ENCODE measurements at places on chromosomes 1 and 21.

DNA sequence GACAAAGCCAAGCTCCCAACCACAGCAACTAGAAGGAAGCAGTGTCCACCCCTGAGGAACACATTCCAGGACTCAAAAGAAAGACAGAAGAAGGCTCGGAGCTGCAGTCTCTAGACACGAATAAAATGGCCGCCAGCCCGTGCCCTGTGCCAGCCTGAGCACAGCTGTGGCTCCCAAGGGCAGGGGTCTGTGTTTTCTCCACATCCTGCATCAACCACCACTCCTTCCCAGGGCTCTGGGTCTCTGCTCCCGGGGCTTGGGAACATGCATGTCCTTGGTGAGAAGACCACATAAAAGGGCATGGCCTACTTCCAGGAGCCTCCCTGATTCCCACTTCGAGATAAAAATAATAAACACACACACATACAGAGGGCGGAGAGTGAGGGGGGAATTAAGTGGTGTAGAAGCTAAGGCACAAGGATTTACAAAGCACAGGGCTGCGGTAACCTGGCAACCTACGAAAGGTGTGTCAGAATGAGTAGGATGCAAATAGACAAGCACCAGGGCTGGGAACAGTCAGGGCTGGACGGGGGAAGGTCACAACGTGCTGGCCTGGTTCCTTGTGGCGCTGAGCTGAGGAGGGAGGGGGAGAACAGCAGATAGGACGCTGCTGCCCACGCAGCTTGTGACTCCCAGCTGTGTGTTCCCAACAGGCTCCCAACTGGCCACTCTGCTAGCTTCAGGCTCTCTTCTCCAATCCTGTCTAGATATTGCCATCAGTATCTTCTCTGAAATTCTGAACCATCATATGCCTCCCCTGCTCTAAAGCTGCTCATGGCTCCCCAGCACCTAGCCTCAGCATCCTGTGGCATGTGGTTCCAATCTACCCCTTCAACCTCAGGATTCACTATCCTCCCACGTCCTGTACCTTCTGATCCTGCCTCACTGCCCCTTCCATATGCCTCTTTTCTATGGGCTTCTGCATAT is 72.5 kb downstream of the CD34 start:
- no peak for DNase-seq

DNA sequence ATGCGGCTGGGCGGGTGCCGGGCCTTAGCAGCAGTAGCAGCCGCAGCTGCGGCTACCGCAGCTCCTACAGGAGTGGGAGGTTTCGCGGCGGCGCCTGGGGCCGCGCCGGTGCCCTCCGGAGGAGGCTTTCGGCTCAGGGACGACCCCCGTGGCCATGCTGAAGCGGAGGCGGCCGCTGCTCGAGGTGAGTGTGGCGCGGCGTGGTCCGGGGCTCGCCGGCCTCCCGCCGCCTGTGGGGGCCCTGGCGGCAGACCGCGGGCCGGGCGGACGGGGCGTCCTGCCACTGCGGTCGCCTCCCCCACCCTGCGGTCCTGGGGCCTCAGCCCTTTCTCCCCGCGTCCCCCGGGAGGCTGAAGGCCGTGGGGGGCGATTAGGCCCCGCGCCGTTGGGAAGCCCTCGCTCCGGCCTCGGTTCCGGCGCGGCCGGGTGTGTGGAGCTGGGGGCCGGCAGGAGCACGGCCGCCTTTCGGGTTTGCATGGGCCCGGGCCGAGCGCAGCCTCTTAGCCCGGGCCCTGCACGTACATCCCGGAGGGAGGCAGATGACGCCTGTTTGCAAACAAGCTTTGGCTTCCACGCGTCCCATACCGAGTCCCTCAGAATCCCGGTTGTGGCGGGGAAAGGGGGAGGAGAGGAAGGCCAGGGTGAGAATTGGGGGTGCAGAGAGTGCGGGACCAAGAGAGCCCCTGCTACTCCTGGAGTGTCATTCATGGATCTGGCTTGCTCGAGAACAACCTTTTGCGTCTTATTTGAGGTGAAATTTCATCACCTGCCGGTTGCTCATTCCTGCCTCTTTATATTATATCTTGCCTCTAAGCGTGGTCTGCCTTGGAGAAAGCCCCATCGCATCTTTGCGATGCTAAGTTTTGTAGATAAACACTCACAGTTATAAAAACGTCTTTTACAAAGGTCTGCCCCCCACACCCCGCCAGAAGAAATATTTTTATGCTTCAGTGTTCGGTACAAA is 613 bp downstream of the ZFYVE9 start:
- DNase-seq: no peak

DNA sequence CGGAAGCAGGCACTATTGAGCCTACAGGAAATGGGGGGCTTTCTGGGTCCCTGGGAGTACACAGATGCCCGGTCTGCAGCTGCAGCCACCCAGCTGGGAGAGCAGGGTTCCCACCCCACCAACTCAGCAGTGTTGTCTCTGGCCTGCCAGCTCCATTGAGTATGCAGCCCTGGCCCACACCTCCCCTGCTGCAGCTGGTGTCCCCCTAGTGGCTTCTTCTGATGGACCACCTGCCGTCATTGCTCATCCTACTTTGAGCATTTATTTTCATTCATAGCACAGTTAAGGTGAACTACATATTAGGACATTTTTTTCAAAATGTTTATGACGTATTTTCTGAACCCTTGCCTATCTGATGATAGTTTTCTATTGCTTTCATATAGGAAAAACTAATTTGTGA is 189.8 kb upstream of the LYPLAL1 start:
- DNase-seq: no peak

DNA sequence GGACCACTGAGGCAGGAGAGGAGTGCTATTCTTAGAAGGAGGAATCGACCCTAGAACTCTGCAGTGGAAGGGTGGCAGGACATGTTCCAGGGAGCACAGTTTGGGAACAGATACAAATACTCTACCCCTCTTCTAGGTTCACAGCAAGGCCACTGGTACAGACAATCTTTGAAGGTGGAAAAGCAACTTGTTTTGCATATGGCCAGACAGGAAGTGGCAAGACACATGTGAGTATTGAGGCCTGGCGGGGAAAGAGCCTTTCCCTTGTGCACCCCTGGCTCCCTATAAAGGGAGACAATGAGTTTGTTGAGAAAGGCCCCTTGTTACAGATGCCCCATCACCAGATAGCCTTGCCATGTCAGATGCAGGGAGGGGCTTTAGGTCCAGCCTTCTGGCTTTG is 17.8 kb downstream of the KIF2C start:
- DNase-seq: no peak

GRCh38 chr1:75787524-75787923 is 1.5 kb downstream of the RABGGTB start:
- no peak for DNase-seq

- DNase-seq: no peak
These were observed 71.9 kb downstream of the PLA2G4A start for GRCh38 chr1:186900539-186901237.

GRCh38 chr1:36919491-36920145 is 114.7 kb downstream of the GRIK3 start:
- no peak for DNase-seq

DNA sequence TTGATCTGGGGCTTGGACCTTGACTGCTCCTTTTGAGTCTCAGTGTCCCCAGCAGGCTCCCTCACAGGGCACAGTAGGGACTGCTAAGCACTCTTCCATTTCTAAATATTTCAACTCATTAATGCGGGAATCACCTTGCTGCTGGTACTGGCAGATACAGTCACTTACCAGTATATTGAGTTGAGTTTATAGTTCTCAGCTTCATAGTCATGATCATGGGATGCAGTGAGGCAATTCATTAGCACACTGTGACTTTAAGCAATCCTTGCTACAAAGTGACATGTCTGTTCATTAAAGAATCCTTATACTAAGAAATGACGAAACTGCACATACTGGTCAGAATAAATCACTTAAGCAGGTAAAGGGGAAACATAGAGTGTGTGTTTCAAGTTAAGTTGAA is 240.8 kb downstream of the SPATA17 start:
- no peak for DNase-seq

DNA sequence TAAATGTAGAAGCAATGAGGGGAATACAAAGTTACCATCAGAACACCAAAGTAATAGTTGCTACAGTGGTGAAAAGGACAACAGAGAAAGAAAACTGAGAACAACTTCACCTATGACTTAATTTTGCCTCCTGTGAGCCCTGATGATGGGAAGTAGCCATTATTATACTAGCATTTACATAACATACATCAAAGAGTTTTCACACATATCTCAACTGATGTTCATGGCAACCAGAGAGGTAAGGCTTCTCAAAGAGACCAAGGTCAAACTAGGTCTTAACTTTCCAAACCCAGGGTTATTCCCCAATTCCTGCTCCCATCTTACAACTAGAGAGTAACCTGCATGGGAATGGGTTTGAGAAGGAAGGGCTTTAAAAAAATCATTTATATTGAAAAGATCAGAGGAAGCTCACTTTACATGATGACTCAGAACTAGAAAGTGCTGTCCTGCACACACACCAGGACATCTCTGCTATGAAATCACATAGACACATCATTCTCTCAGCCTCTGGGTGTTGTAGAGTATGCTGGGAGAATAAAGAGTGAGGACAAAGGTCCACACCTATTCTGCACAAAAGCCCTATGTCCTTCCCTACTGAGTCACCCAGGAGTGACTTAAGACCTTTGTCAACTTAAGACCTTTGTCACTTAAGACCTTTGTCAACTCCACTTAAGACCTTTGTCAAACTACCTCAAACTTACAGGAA is 179.7 kb downstream of the TNFSF18 start:
- DNase-seq: no peak

GRCh38 chr1:166811691-166812090 is 27.6 kb upstream of the POGK start:
- DNase-seq: no peak

- DNase-seq: no peak
These were observed 338.2 kb downstream of the KIF26B start for GRCh38 chr1:245493029-245493428.

DNA sequence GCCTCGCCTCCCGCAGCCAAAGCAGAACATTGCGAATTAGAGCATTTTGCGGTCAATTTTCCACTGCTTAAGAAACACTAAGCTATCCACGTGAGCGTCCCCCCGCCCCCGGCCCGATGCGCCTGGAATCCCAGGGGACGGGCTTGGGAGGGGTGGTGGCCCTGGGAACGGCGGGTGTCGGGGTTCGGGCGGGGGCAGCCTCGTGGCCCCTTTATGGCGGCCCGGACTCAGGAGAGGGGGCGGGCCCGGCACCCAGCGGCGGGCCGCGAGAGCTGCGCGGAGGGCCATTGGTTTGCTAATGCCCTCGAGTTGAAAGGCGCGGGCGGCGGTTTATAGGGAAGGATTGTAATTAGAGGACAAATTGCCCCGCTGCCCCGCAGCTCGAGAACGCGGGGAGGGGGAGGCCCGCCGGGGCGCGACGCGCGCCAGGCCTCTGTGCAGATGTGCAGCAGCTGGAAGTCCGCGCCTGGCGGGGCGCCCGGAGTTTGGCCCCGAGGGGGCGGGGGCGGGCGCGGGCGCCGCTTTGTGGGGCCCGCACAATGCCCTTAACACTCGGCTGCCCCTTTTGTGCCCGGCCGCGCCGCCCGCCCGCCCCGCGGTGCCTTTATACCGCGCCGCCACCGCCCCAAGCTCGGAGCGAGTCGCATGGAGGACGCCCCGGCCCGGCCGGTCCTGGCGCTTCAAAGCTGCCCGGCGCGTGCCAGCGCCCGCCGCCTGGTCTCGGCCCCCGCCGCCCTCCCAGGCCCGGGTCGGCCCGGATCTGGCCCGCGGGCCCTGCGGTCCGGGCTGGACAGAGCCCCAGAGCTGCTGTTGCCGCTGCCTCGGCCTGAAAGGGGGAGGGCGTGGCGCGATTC is 1.9 kb upstream of the HES3 start:
- DNase-seq: no peak

GRCh38 chr1:204863024-204863423 is 7.6 kb upstream of the NFASC start:
- no peak for DNase-seq

- no peak for DNase-seq
These were observed 73.7 kb downstream of the LMO4 start for GRCh38 chr1:87402241-87403002.

- no peak for DNase-seq
These were observed 21.0 kb downstream of the C1orf87 start for GRCh38 chr1:60052601-60053000.

DNA sequence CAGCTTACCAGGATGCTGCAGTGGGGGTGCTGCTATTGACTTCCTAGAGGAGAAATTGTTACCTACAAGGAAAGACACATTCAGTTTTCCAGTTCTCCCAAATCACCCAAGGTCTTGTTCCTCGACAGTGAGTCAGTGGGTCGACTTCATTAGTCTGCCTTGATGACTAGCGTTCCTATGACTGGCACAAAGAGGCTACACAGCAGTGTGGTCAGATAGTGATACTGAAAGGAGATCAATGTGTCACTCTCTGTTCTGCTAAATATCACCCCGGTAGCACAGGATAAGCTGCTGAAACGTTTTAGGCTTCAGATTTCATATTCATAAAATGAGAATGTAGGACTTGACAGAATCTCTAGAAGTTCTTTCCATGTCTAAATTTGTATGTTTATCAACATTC is 357.4 kb downstream of the LMX1A start:
- DNase-seq: no peak

DNA sequence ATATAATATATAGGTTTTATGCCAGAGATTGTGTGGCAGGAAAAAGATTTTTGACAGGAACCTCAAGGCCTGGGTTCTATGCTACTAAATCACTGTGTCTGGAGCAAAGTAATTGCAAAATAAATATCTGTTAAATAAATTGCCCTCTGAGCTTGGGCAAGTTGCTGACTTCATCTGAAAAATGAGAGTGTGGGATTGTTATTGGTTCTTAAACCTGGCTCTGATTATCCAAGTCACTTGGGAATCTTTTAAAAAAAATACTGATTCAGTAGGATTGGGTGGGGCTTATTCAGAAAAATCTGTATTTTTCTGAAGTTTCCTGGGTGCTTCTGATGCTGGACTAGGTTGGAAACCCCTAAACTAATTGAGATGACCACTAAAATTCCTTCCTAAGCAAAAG is 174.1 kb upstream of the SGIP1 start:
- no peak for DNase-seq

- no peak for DNase-seq
These were observed 15.0 kb upstream of the VAMP4 start for GRCh38 chr1:171756856-171757255.

DNA sequence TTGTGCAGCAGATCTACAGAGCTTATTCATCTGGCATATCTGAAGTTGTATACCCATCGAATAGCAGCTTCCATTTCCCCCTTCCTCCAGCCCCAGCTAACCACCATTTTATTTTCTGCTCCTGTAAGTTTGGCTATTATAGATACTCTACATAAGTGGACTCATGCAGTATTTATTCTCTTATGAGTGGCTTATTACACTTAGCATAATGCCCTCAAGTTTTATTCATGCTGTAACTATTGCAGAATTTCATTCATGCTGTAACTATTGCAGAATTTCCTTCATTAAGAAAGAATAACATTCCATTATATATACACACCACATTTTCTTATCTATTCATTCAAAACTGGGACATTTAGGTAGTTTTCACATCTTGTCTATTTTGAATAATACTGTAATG is 30.5 kb upstream of the IFI16 start:
- DNase-seq: no peak

DNA sequence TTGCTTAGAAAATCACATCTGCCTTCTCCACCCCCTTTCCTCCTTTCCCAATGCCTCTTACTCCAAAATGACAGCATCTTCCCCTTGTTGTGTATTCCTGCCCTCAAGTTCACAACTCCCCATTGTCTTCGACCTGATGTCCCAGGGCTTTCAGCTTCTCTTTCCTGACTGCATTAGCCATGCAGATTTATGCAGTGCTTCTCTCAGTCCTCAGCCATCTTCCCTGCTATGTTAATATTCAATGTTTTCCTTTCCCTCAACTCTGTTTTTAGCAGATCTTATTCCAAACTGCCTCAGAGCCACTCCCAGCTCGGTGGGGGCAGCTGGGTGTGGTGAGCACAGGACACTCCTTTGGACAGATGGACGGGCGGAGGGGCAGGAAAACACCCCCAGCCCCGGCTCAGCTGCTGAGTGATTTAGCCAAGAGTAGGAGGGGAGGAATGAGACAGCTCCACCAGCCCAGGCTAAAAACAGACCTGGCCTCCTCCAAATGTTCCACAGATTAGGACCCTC is 71.0 kb downstream of the CD2 start:
- no peak for DNase-seq

All from activated T-cell treated with anti-CD3 and anti-CD28 coated beads, Interleukin-2, amount 50 U/mL, for 24 hours (primary cell).